ENCODE measurements at places on chromosomes 1 and 21.

DNA sequence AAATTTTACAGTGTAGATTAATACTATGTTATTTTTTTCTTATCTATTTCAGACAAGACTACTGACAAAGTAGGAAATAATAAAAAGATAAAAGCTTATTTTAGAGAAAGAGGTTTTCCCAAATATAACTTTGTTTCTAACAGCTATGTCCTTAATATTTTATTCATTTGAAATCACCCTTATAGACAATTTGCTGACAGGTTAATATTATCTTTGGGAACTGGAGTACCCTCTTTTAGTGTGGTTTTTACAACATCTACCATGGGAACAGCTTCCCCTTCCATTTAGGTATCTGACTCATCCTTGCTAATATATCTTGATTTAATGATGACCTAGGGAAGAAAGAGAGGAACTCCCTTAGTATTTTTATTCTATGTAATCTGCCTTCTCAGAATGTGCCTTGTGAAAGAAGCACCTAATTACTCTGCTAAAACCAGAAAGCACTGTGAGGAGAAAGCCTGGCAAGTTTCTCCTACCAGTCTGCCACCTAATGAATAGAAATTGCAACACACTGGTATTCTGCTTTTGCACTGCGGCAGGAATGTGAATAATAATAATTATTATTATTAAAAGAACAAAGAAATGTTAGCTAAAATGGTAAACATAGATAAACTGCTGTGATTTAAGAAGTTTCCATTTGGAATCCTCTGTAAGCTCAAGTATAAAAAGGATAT, 192.8 kb downstream of the PDE4B start:
- no peak for DNase-seq

- no peak for DNase-seq
Observed at GRCh38 chr1:224767676-224768075, 151.6 kb downstream of the CNIH3 start.

DNA sequence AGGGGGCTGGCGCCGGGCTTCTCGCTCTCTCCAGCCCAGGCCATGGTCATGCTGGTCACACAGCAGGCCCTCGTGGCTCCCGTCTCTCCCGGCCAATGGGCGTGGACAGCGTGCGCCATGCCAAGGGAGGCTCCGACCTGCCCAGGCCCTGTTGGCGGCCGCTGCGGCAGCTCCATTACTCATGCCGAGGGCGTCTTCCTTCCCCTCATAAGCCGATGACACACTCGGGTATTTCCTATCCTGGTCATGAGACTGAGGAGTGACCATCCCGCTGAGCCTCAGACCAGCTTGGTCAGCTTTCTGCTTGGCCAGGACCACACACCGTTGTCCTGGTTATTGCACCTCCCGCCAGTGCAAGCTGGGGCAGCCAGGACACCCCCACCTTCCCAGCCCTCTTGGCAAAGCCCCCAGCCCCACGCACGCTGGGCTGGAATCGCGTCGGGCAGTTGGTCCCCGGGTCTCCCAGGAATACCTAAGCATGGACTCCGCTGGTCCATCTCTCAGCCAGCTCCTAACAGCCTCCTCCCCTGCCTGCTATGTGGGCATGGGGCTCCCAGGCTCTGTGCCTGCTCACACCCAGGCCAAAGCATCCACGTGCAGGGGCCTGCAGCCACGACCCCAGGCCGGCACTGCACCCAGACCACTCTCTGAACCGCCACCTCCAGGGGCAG, 49.8 kb downstream of the ARHGEF16 start:
- DNase-seq = no peak

DNA sequence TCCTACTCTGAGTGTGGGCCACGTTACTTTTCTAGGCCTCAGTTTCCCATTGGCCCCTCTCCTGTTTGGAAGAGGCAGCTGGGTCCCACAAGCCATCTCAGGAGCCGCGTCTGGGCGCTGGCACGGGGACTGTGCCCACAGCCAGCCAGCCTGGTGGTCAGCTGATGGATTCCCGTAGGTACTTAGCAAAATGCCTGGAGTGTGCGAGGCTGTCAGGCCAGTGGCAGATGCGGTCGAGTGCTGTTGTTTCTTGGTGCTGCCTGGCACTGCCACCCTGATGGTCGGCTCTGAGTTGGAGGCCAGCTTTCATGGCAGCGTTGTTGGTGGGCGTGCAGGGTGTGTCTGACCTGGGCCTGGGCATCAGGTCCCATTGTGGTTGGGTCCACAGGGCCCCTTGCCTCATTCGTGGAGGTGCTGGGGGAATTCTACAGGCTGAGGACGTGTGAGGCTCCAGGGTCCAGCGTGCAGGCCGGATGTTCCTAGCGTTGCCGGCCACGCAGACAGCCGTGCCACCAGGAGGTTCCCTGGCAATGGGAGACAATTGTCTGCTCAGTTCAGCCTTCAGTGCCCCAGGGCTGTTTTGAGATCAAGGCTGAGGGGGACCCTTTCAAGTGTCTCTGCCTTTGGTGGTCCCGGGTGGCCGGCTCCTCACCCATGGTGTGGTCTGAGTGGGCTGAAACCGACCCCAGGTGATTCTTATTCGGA, 20.9 kb downstream of the SKI start:
- no peak for DNase-seq

- no peak for DNase-seq
Observed at GRCh38 chr1:219105893-219106292, 67.8 kb upstream of the LYPLAL1 start.

- DNase-seq = no peak
Observed at GRCh38 chr1:208803011-208803811, 559.0 kb upstream of the PLXNA2 start.

GRCh38 chr1:228015276-228016180, 8.7 kb downstream of the WNT3A start:
- DNase-seq = no peak

- no peak for DNase-seq
Observed at GRCh38 chr1:44316231-44316759, 38.8 kb downstream of the ERI3 start.

- DNase-seq = no peak
Observed at GRCh38 chr21:16330908-16331268, 601.1 kb downstream of the USP25 start.

DNA sequence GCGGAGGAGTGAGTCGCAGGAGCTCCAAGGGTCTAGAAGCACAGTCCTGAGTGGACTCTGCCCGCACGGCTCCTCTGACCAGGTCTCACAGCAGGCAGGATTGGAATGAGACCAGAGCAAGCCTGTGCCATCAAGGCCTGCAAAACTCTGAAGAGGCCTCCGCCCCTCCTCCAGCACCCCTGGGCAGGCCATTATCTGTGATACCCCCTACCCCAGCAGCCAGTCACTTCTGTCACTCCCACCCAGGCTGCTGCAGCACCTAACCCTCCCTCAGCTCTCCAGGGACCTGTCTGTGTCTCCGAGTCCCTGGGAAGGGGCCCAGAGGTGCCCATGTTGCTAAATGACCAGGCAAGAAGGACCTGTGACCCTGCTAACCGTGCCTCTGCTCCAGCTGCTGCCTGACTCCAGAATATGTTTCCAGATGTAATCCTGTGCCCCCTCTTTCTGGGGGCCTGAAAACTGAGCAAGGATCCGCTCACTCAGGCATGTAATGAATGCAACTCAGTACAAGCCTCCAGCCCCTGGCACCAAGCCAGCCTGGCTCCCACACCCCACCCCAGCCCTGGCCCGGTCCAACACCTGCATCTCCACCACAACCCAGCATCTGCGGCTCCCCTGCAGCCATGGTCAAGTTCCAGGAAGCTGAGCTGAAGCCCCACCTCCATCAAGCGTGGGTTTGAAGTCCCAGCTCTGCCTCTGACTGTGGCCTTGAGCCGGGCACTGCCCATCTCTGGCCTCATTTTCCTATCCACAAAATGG, 22.1 kb upstream of the COL16A1 start:
- no peak for DNase-seq

DNA sequence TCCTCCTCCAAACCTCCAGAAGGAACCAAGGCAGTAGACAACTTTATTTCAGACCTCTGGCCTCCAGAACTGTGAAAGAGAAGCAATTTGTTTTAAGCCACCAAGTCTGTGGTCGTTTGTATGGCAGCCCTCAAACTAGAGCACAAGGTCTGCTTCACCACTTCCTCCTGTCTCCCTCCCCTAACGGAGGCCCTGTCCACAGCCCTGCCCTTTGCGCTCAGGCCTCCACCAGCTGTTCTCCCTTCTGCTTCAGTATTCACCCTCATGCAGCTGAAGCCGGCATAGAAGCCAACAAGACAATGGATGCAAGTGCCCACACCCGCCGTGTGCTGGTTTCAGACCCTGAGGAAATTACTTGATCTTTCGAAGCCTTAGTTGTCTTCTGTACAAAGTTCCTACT, 364.1 kb downstream of the HHAT start:
- DNase-seq = no peak

DNA sequence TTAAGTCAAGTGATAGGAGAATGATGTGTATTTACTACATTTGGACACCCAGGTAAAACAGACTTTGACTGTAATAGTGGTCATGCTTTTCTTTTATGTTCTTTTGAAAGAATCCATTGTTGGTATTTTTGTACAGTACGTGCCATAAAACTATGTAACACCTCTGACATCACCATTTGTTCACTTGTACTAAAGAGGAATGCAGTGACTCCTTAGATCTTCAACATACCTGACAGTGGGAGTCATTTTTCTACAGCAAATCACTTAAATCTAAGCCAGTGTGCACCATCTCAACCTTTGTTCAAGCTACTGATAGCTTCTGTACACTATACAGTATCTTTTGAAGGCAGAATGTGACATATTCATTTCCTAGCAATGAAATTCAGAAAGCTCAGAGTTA, 6.3 kb upstream of the PLD5 start:
- DNase-seq = no peak

DNA sequence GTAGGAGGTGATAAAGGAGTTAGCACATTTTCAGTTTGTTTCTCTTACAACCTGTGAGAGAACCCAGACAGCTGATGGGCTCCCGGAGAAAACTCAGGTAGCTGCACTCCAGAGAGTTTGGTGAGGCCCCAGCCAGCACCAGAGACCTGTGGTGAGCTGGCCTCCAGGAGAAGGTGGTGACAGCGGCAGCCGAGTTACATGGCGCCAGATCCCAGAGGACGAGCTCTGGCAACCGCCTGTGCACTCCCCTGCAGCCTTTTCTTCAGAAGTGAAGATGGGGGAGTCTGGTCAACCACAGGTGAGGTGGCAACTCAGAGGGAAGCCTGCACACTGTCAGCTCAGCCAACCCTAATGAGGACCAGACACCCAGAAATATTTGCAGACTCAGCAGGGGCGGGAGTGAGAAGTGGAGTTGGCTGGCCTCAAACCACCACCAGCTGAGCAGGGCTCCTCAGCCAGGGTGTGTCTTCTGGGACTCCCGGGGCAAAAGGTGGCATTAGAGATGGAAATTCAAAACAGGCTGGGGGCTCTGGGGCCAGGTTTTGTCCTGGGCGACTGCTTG, 209.7 kb downstream of the SETD4 start:
- no peak for DNase-seq

DNA sequence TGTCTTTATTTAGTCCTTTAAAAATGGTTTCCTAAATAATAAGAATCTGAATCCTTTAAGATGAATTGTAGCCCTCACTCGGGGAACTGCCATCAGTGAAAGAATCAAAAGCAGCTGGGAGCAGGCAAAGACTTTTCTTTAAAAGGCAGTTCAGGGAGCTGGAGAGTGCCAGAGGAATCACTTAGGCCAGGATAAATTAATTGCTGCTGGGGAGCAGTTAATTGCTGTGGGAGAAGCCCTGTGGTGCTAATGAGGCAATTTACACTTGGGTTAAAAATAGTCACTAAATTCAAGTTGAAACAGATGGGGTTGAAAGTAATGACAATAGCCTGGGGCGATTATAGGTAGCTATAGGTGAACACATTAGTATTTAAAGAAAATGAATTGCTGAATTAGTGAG, 38.7 kb upstream of the COL24A1 start:
- DNase-seq = no peak

DNA sequence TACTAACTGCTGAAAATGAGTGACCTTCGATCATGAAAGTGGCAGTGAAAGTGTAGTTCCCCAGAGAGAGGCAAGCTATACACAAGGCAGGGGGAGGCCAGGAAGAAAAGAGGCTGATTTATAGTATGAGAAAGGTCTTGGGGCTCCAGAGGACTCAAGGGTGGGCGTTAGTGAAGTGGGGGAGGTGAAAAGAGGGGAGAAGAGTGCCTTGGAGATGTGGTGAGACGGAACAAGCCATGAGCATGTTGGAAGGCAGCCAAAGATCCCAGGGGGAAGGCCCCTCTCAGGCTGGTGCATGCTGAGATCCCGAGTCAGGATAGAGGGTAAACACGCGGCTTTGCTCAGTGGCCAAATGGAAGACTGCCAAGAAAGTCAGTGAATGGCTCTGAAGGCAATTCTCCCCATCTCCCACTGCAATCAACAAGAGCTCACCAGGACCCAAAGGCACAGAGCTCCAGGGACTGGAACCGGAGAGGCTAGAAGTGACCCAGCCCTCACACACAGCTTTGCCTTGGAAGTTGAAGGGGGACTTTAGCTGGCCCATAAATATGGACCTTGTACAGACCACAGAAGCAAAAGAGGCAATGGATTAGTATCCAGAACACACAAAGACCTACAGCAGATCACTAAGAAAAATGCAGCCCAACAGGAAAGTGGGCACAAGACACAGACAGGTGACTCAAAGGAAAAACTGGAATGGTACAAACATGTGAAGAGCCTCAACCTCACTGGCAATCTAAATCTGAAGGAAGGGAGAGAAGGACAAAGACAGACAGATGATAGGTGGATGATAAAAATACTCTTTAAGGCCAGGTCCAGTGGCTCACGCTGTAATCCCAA, 49.6 kb downstream of the HSF2BP start:
- no peak for DNase-seq

GRCh38 chr1:240739754-240740153, 127.8 kb upstream of the GREM2 start:
- DNase-seq = no peak

DNA sequence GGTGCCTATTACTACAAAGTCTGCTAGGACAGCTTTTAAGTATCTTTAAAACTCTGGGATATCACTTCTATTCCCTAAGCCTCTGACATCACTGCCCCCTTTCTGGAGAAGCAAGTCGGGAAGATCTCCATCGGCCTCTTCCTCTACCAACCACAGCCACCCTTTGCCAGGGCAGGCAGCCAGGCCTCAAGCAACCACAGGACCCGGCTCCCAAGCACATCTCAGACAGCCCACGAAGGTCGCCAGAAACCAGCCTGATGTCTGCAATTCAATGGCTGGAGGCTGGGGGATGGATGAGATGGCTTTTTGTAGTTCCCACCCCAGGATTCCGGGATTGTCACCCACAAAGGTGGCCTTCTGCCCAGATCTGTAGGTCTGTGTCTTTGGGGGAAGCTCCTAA, 70.7 kb downstream of the LGR6 start:
- DNase-seq = no peak

DNA sequence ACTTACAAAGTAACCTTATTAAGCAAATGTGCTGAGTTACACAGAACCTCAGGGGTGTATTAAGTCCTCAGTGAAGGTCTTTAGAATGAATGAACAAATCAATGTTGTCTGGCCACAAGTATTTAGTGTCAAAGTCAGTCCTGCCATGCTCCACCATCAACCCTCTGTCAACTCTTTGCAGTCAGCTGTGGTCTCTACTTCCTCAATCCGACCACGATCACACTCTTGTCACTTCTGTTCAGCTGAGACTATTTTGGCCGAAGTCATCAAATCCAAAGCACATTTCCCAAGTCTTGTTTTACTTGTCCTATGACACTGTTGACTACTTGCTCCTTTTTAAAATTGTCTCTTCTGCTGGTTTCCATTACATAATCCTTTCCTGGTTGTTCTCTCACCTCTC, 173.5 kb downstream of the ST6GALNAC5 start:
- no peak for DNase-seq
